Activated T-cell treated with anti-CD3 and anti-CD28 coated beads, Interleukin-2, amount 50 U/mL, for 1 hour (primary cell): ENCODE measurements at places on chromosomes 11 and 22.

DNA sequence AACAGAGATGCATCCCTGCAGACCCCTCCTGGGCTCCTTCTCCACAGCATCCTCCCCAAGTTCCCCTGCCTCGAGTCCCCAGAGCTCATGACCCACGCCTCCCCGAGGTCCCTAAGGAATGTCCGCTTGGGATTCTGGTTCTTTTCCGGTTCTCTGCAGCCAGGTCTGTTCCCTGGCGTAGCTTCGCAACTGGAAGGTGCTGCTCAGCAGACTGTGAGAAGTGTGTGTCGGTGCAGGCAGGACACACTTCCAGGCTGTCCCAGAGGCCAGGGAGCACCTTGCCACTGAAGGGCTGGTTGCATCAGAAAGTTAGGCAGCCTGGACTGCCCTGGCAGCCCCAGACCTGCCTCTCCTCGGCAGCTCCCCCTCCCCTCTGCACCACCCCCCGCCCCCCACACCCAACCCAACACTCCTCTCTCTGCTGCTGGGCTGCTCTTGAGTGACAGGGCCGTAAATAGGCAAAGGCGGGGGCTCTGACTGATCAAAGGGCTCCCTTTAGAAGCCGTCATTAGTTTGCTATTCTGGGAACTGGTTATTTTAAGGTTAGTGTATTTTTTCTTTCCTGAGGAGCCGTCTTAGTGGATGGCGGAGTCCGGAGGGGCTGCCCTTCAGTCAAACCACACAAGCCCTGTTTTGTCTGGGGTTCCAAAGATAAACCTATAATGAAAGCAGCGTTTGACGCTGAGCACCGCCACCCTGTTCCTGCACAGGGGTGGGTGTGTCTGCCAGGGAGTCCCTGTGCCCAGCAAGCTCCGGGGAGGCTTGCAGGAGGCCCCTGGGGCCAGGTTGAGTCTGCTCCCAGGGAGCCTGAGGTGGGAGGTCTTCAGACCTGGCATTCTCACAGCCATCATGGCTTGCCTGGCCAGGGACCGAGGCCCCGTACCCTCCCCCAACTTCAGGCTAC lies 88.6 kb upstream of the KCNQ1OT1 start:
- DNase-seq, result peak; percentile 13

GRCh38 chr22:19454156-19454555 lies 6.6 kb upstream of the C22orf39 start:
- no peak for DNase-seq

DNA sequence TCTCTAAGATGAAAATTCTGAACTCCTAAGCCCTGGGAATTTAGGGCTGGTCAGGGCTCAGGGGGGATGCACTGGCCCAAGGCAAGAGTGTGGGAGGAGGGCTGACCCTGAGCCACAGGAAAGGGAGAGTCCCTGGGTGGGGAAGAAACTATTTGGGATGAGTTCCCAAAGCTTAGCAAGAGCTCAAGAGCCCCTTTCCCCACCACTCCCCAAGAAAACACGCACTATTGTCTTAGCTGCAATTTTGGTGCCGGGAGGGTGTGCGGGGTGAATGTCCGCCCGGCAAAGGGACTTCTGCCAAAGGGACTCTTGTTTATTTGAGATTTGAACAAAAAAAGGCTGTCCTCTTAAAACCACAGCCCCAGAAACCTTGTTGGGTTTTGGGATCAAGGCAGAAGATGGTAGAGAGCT lies 37.0 kb downstream of the KIAA1671 start:
- DNase-seq, result no peak

DNA sequence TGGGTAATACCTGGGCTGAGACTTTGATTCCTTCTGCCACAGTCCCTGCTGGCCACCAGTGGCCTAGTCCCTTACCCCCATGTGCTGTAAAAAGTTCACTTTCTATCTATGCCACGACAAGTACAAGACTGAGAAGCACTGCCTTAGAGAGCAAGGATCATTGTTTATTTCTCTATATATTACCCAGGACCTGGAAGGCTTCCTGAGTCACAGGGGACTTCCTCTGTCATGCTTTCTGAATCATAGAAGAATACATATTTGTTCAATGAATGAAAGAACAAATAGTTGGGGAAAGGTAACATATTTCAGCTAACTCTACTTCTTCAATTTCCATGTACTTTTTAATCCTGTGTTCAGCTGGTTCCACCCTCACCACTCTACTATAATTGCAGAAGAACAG lies 5.5 kb upstream of the SYT9 start:
- no peak for DNase-seq

DNA sequence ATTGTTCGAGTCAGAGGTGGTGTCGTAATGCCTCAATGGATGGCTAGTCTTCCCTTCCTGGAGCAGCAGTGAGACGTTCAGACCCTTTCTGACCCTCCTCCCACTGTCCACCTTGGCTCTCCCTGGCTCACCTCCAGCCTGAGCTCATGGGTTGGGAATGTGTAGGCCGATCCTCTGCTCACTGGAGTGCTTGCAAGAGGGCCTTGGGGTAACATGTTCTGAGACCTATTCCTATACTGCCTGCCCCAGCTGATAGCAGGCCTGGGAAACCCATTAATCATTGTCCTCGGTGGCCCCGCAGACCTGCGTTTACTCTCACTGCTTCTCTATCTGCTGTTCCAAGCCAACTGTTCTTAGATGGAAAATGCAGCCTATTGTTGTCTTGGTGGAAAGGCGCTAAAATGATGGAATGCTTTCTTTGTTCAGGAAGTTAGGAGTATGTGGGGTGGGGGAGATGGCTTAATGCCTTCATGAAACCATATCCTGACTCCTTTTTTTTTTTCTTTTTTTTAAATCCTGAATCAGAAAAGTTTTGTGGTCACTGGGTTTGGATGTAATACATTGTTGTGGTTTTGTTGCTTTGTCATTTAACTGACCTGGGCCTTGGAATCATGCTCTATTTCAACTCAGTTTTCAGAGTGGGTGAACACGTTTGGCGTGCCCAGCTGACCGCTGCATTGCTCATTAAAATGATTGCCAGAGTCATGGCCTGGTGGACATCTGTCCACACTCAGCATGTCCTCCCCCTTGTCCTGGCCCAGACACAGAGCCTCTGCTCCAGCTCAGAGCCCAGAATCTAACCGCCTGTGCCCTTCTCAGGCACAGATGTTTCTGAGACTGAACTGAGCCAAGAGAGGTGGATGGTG lies 72.5 kb downstream of the MICAL2 start:
- no peak for DNase-seq

DNA sequence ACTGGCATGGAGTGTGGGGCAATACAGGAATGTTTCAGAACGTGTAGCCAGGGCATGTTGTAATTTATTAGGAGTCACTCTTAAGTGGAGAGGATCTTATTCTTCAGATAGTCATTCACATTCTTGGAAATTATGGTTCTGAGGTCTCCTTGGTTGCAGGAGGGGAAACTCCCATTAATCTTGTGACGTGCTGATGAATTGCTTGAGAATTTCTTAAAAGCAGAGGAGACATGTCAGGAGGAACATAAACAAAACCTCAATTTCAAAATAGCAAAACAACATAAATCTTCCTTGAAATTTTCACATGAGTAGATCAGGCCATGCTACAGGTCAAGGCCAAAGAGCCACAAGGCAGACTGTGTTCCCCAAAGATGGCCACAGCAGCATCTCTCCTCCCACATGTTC lies 50.4 kb downstream of the ADM start:
- no peak for DNase-seq

DNA sequence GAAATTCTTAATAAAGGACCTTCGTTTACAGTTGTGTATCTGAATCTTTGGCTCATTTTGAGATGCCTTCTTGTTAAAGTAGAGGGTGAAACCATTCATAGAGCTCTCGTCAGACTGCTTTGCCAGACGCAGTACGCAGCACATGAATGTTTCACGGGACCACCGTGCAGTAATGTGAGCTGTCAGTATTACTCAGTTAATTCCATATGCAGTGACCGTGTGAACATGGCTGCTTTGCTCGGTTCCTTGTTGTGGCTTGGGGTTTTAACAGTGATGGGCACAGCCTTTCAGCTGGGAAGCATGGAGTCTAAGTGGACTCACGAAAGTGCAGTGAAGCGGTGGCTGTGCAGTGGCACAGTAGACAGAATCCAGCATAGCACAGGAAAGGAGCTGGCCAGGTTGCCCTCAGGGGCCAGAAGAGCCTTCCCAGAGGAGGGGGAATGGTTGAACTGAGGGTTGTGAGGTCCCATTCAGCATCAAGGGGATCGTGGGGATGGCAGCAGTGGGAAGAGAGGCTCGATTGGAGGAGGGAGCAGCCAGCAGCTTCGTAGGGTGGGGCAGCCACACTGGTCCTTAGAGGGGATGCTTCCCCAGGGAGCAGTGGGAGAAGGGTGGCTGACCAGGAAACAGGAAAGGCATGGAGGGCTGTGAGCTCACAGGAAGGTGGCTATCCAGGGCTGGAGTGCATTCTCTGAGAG lies 31.4 kb downstream of the PPFIA1 start:
- DNase-seq, result no peak

GRCh38 chr11:45146072-45147016 lies at the start of gene PRDM11:
Gene PRDM11, plus strand, starts transcription at chr11:45146639. Its CDS starts 35,128 bp downstream, at chr11:45181767.
- DNase-seq, result peak; percentile 76

- DNase-seq, result no peak
These were observed 106.0 kb upstream of the TIMP3 start for GRCh38 chr22:32695451-32695891.

DNA sequence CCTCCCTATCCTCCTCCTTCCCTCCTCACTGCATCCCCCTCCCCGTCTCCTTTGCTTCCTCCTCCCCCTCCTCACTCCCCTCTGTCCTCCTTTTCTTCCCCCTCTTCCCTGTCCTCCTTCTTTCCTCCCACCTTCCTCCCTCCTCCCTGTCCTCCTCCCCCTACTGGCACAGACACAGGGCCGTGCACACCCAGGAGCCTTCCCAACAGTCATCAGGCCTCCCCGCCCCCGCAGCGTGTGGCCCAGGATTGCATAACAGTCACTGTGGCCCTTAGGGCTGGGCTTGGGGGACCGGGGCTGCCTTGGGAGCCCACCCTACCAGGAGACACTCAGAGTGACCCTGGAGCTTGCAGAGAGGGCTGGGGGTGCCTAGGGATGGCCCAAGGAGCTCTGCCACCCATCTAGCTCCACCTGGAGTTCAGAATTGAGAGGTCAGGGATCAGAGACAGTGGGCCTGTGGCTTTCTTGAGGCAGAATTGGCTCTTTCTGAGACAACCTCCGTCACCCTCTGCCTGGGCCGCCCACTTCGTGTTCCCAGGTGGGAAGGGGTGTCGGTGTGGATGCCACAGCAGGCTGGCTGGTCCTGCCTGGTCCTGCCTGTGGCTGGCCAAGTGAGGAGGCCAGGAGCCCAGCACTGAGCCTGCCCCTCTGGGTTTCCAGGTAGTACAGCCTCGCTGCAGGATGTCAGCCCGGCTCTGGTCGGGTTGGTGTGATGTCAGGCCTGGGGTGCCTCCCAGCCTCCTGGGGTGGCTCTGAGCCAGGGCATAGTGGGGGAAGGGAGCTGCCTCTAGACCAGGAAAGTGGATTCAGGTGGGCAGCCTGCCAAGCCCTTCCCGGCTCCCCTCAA lies 1.6 kb downstream of the SPI1 start:
- DNase-seq, result no peak

GRCh38 chr11:109236188-109236587 lies 185.8 kb upstream of the C11orf87 start:
- DNase-seq, result no peak

DNA sequence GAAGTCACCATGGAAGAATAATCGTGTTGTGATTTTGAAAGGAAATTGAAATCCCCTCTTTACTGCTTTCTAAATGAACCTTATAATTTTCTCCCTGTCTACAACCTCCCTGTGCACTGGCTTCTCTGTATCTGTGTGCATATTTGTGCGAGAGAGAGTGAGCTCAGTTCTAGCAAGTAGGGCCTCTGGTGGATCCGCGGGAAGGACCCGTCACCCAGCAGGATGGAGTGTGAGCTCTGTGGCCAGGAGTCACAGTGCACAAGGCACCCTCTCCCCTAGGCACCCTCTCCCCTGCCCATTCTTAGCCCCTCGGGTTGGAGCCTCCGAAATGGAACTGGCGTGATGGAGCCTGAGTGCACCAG lies 109.0 kb downstream of the TRIM29 start:
- DNase-seq, result no peak

GRCh38 chr11:35373284-35373933 lies 45.9 kb downstream of the SLC1A2 start:
- no peak for DNase-seq

DNA sequence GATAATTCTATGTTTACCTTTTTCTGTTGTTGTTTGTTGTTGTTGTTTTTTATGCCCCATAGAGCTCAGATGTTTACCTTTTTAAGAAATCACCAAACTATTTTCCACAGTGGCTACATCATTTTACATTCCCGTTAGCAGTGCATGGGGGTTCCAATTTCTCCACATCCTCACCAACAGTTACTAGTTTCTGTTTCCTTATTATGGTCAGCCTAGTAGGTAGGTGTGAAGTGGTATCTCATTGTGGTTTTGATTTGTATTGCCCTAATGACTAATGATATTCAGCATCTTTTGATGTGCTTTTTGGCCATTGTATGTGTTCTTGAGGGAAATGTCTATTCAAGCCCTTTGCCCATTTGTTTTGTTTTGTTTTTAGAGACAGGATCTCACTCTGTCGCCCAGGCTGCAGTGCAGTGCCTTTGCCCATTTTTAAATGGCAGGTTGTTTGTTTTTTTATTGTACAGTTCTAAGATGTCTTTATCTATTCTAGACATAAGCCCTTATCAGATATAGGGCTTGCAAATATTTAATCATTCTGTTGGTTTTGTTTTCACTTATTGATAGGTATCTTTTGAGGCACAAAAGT lies 27.5 kb downstream of the CHEK2 start:
- no peak for DNase-seq

- DNase-seq, result no peak
These were observed 25.1 kb upstream of the FJX1 start for GRCh38 chr11:35593143-35593542.

DNA sequence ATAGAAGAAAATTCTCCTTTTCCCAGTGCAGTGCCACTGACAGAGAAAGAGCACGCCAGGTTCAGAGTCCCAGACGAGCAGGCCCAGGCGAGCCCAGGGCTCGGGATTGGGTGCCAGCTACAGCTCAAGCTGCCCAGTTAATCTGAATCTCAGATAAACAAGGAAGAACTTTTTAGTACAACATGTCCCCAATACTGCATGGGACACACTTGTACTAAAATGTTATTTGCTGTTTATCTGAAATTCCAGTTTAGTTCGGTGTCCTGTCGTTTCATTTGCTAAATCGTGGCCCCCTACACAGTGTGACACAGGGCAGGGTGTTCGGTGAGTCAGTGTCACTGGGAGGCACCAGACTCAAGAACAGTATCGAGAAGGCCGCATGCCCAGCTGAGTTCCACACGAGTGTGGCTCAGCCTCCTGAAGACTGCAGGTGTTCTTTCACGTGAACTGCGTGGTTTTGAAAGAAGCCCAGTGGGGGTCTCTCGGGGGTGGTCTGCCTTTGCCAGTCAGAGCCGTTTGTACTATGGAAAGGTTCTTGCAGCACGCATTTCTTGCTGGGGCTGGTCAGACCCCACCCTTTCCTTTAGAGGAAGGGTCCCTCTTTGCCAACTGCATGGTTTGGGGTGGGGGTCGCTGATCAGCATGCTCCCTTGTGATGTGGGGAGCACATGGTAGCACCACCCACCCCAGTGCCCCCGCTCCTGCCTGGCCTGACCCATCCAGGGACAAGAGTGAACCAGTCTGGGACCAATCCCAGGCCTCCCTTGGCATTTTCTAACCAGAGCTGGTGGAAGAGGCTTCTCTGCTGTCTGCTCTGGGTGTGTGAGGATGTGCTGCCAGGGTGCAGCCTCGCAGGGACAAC lies 115.6 kb upstream of the B3GAT1 start:
- DNase-seq, result no peak

GRCh38 chr22:46366801-46367706 lies 31.5 kb downstream of the TRMU start:
- DNase-seq, result no peak
